Right cardiac atrium (tissue), 5 donors: ENCODE measurements at places on chromosomes 11 and 22. TPM values are rescaled to one million over a fixed set of nuclear protein-coding genes. Genes with fewer than 3 reads are reported as not detected.
A peak's percentile ranks its signal among the peaks of the same experiment; 100 is the strongest.

DNA sequence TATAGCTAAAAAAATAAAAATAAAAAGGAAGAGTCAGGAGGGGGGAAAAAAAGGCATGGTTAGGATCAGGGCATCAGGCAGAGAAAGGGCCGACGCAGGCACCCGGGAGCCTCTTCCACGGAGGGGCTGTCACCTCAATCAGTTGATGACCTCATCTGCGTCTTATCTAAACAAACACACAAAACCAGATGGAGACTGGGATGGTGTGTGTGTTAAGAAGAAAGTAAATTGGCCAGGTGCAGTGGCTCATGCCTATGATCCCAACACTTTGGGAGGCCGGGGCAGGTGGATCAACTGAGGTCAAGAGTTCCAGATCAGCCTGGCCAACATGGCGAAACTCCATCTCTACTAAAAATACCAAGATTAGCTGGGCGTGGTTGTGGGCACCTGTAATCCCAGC lies 63.6 kb downstream of the DHCR7 start:
- DNase-seq: no peak

The MOGAT2 gene
- not detected for total RNA-seq

The FXYD2 gene
- 4.0 TPM for total RNA-seq

DNA sequence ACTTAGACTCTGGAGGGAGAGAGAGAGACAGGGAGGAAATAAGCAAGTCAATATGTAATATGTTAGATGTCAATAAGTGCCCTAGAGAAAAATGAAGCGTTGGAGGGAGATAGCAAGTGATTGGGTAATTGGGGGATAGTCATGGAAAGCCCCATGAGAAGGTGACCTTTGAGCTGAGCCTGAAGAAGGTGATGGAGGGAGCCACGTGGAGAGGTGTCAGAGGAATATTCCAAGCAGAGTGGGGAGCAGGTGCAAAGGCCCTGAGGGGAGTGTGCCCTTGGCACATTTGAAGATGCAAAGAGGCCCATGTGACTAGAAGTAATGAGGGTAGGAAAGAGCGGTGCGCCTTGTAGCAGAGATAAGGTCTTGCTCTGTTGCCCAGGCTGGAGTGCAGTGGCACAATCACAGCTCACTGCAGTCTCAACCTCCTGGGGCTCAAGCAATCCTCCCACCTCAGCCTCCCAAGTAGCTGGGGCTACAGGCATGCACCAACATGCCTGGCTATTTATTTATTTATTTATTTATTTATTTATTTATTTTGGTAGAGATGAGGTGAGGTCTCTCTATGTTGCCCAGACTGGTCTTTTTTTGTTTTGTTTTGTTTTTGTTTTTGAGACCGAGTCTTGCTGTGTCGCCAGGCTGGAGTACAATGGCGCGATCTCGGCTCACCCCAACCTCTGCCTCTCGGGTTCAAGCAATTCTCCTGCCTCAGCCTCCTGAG lies 2.1 kb downstream of the LHFPL7 start:
- DNase-seq: no peak

The OR10G7 gene
- not detected for total RNA-seq

- no peak for DNase-seq
Observed at GRCh38 chr11:88068848-88069554, 106.2 kb downstream of the RAB38 start.

The PLCB3 gene
- total RNA-seq: 14.2 TPM

DNA sequence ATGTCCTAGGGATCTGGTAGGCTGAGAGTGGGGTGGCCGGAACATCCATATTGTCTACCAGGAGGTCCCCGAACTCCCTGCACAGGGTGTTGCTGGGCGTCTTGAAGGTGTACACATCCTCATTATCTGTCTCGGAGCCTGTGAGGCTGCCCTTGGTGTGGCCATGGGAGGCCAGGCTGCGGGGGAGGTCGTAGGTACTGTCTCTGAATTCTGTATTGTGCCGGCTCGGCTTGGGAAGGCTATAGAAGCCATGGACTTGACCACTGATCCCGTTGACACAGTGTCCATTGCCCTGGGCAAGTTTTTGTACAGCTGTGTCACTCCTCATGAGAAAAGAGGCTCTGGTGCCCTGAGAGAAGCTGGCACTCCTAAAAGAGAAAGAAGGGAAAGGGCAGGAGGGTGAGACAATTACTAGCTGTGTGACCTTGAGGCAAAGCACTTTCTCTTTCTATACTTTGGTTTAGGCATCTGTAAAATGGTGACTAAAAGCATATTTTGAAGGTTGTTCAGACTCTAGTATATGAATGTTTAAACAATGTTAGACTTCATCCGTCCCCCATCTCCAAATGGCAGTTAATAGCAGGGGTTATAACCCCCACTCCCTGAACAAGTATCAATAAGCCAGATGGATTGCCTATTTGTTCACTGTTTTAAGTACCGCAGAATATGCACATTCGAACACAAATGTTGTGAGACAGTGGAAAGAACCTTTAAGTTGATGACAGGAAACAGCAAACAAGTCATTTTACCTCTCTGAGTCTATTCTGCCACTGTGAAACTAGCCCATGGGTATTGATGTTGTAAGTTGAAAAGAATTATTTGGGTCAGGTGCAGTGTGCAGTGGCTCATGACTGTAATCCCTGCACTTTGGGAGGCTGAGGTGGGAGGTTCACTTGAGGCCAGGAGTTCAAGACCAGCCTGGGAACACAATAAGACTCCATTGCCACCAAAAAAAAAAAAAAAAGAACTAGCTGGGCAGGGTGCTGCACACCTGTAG lies 38.3 kb downstream of the USP35 start:
- DNase-seq: no peak

The OR2AT4 gene
- total RNA-seq: not detected

GRCh38 chr11:117226388-117227385 lies 5.2 kb downstream of the PCSK7 start:
- peak; percentile 56 for DNase-seq

The APOL1 gene
- 17.5 TPM for total RNA-seq

DNA sequence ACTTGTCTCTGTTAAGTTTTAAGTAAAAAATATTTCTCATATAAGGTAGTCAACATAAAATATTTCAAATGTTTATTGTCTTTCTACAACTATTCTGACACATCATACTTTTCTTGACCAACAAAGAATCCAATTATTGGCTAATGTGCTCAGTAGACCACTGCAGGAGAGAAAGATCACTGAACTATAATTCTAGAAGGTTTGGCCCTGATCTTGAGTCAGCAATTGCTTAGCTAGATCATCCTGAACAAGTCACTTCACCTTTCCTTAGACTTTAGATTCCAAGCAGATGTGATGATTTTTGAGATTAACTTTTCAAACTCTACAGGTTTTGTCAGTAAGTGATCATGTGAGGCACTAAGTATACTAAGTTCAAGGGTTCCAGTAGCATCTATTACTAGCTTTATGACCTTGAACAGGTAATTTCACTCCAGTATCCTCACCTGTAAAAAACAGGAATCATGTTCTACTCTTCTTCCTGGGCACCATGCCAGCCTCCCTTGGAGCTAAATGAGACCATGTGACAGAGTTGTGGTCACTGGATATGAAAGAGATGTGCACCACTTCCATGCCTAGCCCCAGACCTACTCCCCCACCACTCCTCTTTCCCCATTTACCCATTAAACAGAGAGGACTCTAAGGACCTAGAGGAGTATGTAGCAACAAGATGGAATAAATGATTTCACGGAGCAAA lies 17.3 kb downstream of the PGM2L1 start:
- no peak for DNase-seq

The IGSF22 gene
- 1.3 TPM for total RNA-seq

The RAG1 gene
- 0.72 TPM for total RNA-seq

DNA sequence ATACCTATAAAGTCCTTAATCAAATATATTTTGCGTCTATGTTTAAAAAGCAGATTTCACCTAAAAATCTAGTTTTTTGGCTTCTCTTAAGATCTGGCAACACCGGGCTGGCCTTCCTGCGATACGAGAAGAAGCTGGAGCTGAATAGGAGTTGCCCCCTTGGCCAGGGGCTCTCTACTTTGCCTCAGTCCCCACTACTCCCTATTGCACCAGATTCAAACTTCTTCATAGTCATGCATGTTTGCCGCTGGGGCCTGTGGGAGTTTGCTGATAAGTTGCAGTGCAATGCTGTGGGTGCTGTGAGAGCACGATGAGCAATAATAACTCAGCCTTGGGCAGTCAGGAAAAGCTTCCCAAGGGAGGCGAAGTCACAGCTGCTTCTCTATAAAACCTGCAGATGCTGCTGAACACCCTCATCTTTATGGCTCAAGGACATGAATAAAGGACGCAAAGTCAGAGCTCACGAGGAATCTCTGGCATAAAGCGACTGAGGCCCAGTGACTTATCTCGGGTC lies 15.2 kb upstream of the EIF3D start:
- DNase-seq: no peak

The HEPN1 gene
- not detected for total RNA-seq
